ENCODE measurements at places on chromosomes 5 and 9.

DNA sequence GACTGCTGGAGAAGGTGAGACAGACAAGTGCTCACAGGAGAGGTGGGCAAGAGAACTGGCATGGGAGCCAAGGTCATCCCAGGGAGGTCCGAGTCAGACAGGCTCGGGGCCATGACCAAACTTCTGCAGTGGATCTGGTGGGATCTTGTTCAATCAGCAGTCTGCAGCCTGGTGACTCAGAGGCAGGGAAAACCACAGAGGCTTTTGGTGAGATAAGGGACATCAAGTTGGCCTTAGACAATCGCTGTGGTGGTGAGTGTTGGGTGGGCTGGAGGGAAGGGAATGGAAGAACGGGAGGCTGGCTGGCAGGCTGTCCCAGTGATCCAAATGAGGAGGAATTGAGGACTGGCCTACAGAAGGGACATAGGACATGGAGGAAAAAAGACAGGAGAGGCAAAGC lies 123.8 kb downstream of the TMEM174 start:
- no peak for DNase-seq

DNA sequence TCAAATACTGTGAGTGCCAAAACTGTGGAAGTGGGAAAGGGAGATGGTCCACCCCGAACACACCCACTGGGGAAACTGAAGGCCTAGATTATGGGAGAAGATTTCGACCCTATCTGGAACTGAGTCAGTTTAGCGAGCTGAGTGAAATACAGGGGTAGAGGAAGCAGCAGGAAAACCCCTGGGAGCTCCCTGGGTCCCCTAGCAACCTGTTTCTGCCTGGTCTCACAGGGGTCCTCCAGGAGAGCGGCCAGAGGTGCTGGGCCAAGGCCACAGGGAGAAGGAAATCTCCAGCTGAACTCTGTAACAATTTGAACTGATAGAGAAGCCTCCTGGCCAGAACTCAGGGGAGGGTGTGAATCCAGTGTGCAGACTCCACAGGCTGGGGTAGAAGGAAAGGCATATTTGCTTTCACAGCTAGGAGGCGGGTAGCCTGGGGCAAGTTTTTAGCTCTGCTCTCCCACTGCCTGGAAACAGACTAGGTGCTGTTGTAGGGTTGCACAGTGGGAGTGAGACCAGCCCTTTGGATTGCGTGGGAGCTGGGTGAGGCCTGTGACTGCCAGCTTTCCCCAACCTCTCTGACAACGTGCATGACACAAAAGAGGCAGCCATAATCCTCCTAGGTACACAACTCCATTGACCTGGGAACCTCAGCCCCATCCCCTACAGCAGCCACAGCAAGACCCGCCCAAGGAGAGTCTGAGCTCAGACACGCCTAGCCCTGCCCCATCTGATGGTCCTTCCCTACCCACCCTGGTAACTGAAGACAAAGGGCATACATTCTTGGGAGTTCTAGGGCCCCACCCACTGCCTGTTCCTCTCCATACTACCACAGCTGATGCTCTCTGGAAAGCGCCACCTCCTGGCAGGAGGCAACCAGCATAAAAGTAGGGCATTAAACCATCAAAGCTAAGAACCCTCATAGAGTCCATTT lies 78.8 kb upstream of the GPBP1 start:
- DNase-seq = no peak

GRCh38 chr5:135094339-135095051 lies 60.5 kb upstream of the PITX1 start:
- DNase-seq = no peak

DNA sequence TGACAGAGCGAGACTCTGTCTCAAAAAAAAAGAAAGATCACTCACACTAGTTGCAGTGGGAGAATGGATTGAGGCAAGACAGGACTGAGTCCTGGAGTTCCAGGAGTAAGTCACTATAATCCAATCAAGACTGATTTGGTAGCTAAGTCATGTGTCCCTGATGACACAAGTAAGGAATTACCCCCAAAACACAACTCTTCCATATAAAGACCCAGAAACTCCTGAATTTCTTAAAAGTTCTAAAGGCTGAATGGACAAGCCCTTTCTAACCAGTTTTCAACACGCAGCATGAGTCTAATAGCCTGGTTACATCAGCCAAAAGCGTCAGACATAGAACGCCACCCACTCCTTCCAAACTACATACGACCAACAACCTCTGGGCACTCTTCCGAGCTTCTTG lies 2.5 kb downstream of the ZFP62 start:
- no peak for DNase-seq

DNA sequence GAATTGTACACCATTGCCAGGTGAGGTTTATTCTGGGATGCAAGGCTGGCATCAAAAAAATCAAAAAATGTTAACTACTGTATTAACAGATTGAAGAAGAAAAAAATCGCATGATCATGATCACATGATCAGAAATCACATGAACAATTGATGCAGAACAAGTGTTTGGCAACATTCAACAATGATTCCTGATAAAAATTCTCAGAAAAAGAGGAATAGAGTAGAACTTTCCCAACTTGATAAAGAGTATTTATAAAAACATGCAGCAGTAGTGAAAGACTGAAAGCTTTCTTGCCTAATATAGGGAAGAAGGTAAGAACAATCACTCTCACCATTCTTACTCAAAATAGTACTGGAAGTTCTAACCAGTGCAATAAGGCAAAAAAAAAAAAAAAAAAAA lies 16.4 kb downstream of the SLCO4C1 start:
- no peak for DNase-seq

DNA sequence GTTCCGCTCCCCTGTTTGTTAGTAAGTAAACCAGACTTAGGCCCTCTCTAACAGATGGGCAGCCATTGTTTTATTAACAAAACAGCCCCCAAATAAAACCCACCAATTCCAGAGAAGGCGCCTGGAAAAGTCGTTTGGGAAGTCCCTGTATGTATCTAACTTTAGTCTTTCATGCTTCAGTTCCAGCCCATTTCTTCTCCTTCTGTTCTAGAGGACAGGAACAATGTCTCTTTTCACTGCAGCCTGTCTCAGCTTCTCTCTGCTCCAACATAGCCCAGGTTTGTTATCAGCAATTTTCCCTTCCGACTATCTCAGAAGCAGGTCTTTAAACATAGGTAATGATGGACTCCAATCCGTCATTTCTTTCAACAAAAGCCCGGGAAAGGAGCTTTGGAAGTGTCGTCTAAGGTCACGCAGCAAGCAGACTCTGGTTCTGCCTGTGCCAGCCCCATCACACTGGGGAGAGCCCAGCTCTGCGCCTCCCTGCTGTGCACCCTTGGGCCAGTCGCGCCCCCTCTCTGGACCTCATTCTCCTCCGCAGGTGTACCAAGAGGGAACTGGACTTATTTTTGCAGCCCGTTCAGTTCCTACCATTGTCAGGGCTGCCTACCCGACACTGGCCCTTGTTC lies 9.6 kb upstream of the AKNA start:
- DNase-seq = no peak

GRCh38 chr5:10445352-10445751 lies 3.7 kb downstream of the ROPN1L start:
- DNase-seq = no peak

- no peak for DNase-seq
These were observed 22.0 kb upstream of the WNK2 start for GRCh38 chr9:93161786-93162562.

DNA sequence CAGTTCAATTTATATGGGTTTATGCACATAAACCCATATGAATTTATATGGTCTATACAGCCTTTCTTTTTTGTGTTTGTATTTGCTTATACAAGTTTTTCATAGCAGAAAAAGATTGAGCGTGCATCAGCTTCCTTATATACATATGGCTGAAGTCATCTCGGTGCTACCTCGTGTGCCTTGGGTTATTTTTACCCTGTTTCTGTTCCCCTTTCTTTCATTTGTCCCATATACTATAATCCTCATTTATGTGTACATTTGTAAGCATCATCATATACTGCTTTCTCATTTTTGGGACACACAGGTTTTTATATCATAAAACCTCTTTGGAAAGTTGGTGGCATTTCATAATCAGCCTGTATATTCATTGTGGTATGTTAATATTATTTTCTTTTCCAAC lies 107.8 kb upstream of the ADAMTSL1 start:
- DNase-seq = no peak

DNA sequence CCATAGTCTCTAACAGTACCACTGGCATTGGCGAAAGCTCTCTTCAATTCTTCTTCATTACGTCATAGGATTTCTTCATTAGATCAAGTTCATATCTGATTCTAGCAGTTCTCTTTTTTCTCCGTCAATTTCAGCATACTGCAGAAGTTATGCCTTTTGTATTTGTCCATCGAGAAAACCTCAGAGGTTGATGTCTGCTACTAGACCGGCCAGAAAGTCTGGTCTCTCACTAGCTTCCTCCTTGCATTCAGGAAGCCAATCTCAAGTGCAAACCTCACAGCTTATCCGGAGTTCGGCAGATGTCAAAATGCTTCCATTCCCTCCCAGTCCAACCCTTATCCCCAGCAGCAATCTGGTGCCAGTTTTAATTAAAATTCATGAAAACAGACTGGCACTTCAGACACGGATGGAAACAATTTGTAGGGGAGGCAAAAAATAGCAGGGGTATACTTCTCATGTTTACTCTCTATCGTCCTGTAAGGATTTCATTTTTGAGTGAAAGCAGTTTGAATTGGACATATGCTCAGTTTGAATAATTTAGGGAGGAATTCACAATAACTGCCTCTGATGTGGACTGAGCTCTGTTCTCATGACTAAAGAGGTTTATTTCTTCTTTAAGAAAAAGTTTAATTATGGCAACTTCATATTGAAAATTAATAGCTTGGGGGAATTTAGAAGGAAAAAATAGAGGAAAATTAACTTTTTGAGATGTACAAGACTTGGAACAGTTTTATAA lies 56.4 kb upstream of the TMC1 start:
- no peak for DNase-seq

DNA sequence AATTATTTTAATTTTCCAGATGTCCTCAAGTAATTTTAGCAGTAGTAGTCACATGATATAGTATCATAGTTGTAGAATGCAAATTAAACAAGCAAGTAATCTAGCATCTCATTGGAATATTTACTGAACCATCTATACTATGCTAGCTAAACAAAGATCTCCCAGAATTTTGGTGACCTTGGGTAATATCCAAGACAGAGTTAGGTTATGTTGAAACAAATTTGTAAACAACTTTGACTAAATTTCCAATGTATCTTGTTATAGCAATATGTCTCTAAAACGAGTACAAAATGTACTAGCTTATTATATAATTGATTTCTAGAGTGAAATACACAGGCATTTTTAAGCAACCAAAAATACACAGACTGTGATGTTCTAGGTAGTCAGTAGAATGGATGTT lies 41.5 kb downstream of the VCAN start:
- no peak for DNase-seq

- no peak for DNase-seq
These were observed 151.5 kb downstream of the DCP2 start for GRCh38 chr5:113128082-113128481.
